ENCODE measurements at places on chromosomes 3 and 15.

- peak; percentile 76 for DNase-seq
Observed at GRCh38 chr15:42084465-42085235, 9.7 kb downstream of the PLA2G4D start.

DNA sequence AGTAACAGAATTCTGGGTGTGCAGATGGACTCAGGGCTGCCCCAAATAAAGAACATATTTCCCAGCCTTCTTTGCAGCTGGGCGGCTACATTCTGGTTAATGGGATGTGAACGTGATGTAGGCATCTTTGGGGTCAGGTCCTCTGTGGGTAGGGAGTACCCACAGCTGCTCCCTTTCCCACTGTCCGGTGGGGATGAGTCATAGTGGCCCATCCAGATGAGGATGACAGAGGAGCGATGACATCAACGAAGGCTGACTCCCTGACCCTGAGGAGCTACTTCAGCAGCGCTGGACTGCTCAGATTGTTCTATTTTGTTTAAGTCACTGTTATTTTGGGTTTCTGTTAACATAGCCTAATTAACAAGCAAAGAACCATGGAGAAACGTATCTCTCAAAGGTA, 38.0 kb downstream of the SRPRB start:
- DNase-seq = no peak

GRCh38 chr3:151431940-151432339, 28.9 kb downstream of the IGSF10 start:
- DNase-seq = no peak

- no peak for DNase-seq
Observed at GRCh38 chr3:44434834-44435510, 42.5 kb downstream of the ZNF445 start.

DNA sequence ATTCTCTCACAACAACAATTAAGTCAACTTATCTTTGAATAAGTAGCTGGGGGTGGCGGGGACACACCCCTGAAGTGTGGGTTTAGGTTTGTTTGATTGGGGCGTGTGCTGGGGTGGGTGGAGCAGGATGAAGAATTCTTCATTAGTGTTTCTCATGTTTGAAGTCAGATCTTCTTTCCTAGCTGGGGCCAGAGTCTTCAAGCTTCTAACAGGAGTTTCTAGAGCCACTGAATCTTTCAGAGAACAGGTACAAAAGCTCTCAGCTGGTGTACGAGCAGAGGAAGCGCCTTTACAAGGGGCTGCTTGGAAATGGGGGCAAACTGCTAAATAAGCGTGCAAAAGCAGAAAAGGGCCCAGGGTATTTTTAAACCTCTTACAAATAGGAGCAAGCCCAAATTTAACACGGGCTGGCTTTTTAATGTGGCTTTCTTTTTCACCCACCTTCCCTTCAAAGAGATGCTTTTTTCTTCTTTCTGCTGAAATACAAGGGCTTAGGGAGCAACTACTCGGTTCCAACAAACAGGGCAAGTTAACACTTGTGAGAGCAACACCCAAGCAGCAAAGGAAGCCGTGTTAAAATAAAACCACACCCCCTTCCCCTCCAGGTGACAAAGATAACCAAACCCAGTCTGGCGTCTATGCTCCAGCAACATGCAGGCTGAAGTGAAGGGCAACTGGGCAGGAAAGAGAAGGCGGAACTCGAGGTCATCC, 86.9 kb upstream of the RASGRP1 start:
- no peak for DNase-seq

GRCh38 chr15:88166082-88166993, 90.2 kb downstream of the NTRK3 start:
- no peak for DNase-seq

GRCh38 chr15:81966631-81967030, 79.2 kb downstream of the MEX3B start:
- no peak for DNase-seq

- DNase-seq = no peak
Observed at GRCh38 chr3:143242101-143242500, 122.5 kb downstream of the CHST2 start.

GRCh38 chr3:10653241-10653640, 147.9 kb upstream of the ATP2B2 start:
- DNase-seq = no peak

- DNase-seq = no peak
Observed at GRCh38 chr15:90576711-90577389, 47.1 kb downstream of the CRTC3 start.

DNA sequence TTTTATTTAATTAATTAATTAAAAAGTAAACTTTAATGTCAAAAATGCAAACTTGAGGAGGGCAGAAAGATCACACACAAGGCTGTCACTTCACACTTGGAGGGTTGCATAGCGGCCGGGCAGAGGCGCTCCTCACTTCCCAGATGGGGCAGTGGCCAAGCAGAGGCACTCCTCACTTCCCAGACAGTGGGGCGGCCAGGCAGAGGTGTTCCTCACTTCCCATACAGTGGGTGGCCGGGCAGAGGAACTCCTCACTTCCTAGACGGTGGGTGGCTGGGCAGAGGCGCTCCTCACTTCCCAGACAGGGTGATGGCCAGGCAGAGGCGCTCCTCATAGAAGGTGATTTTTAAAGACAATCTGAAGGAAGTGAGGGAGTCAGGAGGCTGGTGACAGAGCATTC, 277.5 kb downstream of the PDCD6IP start:
- no peak for DNase-seq
